Pons (tissue), 1 donor: ENCODE measurements at places on chromosomes 11 and 22.

DNA sequence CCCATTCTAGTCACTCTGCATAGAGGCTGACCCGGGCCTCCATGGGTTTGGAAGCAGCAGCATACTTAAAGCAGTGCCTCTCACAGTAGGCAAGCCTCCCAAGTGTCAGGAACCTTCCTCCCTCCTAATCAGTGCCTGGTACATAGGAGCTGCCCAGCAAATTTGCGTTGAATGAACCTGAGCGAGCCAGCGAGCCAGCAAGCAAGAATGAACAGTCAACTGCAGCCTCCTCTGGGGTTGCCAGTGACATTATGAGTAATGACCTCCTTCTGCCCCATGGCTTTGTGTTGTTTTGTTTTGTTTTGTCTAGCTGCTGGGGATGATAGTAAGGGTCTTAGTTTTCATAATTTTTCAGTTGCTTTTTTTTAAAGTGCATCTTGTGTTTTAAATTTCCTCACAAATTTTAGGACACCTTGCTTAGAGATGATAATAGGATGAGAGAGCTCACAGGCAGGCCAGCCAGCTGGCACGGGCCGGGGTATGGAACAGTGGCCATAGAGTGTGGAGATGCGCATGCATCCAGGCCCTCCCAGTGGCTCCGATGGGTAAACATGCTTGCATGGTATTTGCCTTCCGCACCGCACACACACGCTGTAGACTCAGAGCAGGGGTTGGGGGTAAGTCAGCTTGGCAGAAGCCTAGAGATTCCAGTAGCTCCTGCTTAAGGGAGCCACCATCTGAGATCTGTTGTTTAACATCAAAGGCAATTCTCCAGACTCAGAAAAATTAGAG is 36.1 kb downstream of the TTC12 start:
- no peak for DNase-seq

- DNase-seq = peak; percentile 50
Observed at GRCh38 chr22:23804781-23805291, 18.1 kb downstream of the SMARCB1 start.

DNA sequence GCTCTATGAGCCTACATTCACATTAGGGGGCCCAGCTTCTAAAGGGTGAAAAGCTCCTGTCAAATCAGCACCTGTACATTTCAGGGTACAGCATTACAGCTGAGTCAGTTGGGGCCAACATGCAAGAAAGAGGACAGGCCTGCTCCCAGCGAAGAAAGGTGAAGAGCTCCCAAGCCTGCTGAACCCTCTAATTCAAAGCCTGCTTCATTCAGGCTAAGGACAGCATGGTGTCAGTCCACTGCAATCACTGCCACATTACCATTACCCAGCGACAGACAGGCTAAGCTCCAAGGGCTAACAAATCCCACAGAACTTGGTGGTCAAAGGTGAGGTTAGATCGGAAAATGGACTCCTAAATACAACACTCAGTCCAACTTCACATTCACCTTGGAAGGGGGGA is 65.4 kb upstream of the CHRM4 start:
- DNase-seq = no peak

DNA sequence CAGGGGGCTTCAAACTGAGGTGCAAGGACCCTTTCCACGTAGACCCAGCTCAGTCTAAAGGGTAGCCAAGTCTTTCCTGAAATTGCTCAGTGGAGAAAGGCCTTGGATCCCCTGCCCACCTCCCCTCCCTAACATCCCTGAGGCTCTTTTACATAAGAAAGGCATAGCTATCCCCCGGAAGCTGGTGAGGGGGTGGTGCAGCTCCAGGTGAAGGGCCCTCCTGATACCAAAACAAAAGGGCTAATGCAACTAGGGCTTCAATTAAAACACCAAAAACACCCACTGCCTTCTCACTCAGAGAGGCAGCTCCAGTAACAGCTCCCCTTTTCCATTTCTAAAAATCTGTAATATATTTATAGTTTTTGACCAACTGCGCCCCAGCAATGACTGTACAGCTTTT is 5.8 kb downstream of the SHANK2 start:
- no peak for DNase-seq

DNA sequence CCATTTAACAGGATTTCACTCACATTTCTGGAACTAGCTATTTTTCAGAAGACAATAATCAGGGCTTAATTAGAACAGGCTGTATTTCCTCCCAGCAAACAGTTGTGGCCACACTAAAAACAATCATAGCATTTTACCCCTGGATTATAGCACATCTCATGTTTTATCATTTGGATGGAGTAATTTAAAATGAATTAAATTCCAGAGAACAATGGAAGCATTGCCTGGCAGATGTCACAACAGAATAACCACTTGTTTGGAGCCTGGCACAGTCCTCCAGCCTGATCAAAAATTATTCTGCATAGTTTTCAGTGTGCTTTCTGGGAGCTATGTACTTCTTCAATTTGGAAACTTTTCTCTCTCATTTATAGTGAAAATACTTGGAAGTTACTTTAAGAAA is 9.2 kb downstream of the PRSS23 start:
- peak; percentile 85 for DNase-seq

DNA sequence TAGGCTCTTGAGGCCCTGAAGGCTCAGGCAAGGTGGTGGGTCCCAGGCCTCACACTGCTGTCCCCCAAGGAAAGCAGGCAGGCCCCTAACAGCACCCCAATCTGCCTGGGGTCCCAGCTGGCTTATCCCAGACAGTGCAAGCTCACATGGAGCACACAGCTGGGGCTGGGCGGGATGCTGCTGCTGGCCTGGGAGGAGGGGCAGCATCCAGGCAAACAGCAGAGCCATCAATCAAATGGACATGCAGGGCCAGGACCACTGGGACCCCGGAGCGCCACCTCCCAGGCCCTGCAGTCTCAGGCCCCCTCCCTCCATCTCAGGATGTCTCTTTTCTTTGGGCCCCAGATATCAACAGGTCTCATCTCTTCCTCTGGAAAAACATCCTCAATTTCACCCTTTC is 140.3 kb downstream of the BRD1 start:
- no peak for DNase-seq

DNA sequence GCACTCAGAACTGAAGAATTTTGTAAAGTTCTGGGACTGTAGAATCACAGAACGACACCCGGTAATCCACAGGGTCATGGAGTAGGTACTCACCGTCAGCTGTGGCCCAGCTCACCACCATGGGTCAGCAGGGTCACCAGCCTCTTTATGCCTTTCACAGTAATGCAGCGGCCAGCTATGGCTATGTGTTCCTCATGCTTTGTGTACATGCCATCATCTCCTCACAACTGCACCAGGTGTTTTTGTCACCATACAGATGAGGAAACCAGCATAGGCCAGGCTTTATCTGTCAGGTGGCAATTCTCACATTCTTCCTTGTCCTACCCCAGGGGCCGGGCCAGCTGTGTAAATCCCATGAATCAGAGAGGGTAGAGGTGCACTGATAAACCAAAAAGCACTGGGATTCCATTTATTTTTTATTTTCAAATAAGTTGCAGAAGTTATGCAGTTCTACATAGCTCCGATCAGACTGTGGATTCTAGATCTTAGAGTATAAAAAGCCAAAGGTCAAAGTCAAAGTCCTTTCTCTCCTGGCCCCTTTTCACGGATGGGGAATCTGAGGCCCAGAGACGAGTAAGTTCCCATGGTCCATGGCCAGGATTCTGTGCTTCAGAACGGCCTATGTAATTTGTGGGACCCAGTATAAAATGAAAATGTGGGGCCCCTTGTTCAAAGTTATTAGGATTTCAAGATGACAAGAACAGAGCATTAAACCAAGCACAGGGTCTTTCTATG is 17.5 kb downstream of the TSKU start:
- no peak for DNase-seq

DNA sequence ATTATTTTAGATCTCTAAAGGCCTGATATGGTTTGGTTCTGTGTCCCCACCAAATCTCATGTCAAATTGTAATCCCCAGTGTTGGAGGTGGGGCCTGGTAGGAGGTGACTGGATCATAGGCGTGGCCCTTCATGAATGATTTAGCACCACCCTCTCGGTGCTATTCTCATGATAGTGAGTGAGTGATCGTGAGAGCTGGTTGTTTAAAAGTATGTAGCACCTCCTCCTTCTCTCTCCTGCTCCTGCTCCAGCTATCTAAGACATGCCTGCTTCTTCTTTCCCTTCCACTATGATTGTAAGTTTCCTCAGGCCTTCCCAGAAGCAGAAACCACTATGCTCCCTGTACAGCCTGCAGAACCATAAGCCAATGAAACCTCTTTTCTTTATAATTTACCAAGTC is 114.1 kb downstream of the SERGEF start:
- no peak for DNase-seq

GRCh38 chr11:562046-562645 is 1.4 kb downstream of the RASSF7 start:
- DNase-seq = no peak

- no peak for DNase-seq
Observed at GRCh38 chr11:12069066-12069676, 41.2 kb upstream of the MICAL2 start.

DNA sequence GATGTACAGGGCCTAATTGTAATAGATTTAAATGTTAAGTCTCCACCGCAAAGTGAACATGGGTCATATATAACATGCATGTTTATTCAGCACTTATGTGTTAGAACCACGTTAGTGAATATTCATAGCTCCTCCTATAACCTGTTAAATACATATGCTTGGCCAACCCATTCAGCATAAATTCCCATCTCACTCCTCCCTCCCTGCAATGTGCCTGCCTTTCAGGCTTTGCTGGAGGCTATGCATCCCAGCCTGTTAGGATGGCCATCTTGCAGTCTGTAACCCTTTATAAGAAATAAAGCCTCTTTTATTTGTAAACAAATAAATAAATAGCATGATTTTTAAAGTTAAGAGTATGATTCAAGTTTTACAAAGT is 1.7 kb upstream of the OOSP4A start:
- DNase-seq = no peak

GRCh38 chr11:108790501-108791299 is 125.8 kb downstream of the DDX10 start:
- DNase-seq = no peak

GRCh38 chr11:12147827-12148226 is 37.4 kb downstream of the MICAL2 start:
- no peak for DNase-seq

GRCh38 chr22:34702279-34702678 is 363.7 kb upstream of the ISX start:
- no peak for DNase-seq

DNA sequence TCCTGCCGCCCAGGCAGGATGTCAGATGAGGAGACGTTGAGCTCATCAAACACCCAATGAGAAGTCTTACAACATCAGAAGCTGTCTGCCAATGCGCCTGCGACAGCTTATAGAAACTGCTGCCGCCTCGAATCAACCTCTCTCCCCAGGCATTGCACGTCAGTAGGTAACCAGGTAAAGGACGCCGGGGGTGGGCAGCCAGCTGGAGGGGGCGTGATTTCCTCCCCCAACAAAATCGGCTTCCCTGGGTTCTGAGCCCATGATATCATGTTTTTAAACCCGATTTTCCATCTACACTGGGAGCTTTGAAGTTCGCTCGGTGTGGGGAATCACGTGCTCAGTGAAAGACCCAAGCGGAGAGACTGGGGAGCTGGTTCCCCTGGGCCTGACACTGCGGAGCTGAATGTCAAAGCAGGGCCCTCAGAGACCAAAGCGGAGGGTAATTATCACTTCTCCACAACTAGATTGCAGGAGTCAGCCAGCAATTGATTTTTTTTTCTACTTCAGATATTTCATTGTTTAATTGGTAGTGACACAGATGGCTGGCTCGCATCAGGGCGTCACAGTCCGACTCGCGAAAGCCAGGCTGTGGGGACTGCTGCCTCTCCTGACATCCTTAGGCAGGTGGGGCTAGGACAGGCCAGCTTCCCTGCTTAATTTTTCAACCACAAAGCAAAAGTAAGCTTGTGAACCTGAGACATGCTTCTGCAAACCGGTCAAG is 15.4 kb downstream of the FAM83F start:
- DNase-seq = no peak

DNA sequence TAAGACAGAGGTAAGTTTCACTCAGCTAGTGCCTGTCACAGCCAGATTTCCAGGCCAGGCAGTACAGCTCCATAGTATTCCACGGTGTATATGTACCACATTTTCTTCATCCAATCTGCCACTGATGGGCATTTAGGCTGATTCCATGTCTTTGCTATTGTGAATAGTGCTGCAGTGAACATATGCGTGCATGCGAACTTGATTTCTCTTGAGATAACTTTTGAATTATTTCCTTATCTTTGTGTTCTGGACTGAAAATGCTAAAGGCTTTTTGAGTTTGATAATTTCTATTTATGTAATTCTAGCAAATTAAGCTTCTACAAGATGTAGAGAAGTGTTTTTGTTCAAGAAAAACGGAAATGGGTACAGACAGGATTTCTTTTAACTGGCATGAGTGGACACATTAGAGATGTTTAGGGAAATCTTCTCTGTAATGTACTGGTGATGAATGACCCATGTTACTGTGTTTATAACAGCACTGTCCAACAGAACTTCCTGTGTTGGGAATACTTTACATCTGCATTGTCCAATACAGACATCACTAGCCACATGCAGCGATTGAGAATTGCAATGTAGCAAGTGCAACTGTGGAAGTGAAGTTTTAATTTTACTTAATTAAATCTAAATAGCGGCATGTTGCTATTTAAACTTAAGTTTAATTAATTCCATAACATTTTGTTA is 151.3 kb downstream of the CADM1 start:
- no peak for DNase-seq

GRCh38 chr11:35362521-35362980 is 56.8 kb downstream of the SLC1A2 start:
- DNase-seq = no peak

DNA sequence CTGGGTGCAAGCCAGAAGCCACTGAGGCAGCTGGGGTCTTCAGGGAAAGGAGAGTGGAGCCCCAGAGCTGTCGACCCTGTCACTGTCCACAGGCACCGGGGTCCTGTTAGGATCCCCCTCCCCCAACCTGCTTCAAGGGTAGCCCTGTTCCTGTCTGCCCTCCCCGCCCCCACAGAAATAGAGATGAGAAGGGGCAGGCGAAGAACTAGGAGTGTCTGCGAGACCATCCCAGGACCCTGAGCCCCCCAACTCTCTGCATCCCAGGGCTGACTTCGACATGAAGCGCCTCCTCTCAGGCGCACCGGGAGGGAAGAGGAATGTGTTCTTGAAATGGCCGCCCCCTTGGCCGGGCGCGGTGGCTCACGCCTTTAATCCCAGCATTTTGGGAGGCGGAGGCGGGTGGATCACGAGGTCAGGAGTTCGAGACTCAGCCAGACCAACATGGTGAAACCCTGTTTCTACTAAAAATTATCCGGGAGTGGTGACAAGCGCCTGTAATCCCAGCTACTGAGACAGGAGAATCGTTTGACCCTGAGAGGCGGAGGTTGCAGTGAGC is 607 bp upstream of the ZNF70 start:
- DNase-seq = no peak

DNA sequence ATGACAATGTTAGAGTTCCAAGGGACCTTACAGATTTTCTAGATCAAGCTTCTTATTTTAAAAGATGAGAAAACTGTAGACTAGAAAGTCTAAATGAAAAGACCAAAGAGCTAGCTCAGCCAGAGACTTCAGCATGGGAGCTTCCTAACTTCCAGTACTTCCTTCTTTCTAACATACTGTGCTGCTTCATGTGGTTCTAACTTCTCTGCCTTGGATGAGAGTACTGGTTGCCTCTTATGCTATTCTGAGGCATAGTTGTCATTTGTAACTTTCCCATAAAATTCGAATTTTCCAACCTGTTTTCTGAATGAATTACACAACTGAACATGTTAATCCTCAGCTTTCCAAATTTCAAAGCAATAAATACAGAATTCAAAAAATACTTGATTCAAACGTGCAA is 1.8 kb downstream of the MTMR2 start:
- DNase-seq = peak; percentile 55

- DNase-seq = no peak
Observed at GRCh38 chr11:66459138-66459778, 7.4 kb upstream of the PELI3 start.
